Activated CD4-positive, alpha-beta T cell treated with anti-CD3 and anti-CD28 coated beads, Interleukin-2, amount 50 U/mL, for 24 hours (primary cell): ENCODE measurements at places on chromosomes 5 and 9.

DNA sequence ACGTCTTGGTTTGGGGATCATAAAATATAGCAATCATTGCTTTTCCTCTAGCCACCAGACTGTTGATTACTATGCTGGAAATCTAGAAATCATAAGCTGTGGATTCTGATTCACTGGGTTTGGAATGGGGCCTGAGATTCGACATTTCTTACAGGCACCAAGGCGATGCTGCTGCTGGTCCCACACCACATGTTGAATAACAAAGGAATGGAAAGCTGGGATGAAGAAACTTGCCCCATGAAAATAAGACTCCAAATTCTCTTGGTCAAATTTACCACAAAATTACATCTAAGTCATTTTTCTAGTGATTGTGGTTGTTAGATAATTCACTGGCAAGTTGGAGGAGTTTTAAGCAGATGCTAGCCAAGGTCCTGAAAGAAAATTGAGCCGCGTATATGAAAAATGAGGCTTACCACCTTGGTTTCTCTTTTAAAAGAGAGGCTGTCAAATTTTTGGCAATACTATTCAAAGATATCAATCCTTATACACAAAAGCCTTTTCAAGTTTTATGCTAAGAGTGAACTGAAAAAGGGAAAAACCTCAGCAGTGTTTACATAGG is 23.0 kb upstream of the MEIKIN start:
- DNase-seq: no peak

DNA sequence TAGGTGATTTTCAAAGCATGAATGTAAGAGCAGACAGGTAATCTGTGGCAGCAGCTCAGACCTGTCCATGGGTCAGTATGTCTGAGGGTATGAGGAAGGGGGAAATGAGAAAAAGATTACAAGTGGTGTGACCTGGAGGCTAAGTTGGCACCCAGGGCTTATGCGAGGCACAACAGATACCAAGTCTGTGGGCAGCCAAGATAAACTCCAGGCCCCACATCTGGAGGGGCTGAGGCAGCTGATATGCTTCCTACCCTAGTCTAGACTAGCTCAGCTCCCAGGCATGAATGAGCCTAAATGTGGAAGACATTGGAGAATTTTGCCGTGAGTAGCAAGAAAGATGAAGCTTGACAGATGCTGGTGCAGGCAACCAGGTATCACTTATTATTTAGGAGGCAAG is 151.7 kb downstream of the PIK3R1 start:
- no peak for DNase-seq

GRCh38 chr9:121765021-121765950 is 113.9 kb downstream of the DAB2IP start:
- no peak for DNase-seq

DNA sequence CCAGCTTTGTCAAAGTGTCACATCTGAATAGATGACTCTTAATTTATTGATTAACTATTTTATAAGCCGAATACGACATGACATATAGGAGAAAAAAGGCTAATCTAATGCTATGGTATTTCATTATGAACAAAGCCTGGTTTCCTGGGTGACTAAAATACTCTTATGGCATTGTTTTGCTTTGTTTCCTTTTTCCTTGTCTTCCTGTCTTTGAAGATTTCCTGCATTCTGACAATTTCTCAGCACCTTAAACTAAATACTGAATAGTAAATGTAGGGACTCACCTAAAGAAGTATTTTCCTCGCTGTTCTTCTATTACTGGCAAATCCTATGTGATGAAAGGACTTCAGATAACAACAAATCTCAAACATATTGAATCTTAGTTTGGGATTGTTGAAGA is 1284.5 kb downstream of the EFNA5 start:
- no peak for DNase-seq

- no peak for DNase-seq
These were observed 551 bp upstream of the CAAP1 start for GRCh38 chr9:26893030-26893676.

GRCh38 chr9:97384406-97385262 is 27.3 kb upstream of the TDRD7 start:
- no peak for DNase-seq

DNA sequence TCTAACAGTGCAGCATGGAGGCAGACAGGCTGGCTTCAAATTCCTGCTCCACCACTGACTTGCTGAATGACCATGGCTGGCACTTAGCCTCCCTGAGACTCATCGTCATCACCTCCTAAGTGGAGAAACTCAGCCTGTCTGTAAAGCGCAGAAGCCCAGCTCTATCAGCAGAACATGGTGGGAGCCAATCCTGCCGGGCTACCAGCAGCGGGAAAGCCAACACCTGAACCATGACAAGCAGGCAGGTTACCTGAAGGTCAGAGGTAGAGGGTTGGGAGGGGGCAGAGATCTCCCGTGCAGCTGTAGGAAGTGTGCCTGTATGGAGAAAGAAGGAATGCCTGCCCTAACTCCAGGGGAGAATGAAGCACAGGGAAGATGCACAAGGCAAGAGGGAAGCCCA is 72.6 kb upstream of the LRRTM2 start:
- no peak for DNase-seq

GRCh38 chr5:83472508-83473345 is 1.2 kb downstream of the VCAN start:
- no peak for DNase-seq

DNA sequence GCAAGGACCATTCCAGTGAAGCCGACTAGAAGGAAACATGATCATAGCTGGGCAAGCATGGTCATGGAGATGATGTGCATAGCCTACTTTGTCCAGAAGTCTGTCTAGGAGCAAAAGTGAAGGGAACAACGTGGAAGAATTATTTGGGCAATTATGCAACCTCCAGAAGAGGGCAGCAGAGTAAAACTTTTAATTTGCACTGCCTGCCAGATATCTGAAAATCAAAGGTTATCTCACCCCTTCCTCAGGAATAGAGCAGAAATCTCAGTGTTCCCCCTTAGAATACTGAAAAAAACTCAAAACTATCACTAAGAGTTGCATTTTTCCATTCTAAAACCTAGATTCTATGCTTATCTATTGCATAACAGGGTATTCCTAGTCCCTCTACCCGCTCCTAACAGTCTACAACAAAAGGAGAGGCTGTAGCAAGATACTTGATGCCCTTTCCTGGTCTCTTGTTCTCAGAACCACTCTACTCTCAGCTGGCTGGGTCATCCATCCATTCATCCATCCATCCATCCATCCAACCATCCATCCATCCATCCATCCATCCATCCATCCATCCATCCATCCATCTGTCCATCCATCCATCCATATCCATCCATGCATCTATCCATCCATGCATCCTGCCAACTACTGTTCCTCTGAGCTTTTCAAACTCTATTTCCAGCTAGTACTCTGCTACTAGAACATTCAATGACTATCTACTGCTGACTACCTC is 8.4 kb upstream of the SETD9 start:
- no peak for DNase-seq

DNA sequence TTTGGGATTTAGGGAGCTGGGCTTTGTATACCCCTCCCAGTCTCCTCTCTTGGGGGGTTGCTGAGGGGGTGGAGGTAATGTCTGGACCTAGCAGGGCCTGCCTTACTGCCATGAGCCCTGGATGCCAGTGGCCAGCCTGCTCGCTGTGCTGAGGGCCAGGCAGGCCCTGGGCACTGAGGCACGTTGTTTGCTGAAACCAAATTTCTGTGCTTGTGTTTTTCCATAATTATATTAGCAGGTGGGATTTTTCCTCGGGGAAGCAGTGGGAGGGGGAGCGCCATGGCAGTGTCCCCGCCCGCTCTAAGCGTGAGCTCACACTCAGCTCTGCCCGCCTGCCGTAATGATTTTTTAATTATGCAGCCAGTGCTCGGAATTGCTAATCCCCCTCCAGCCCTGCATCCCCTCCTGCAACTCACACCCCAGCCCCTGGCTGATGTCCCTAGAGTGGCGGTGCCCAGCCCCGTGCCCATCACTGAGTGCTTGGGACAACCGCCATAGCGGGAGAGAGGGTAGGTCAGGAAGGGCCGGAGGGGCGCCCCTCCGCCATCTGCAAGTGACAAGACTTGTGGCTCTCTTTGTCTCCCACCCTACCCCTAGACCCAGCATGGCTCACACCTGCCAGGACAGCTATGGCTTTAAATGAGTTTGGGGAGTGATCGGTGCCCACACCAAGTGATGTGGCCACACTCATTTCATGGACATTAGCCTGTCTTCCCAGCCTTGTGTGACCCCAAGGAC is 20.9 kb downstream of the CXXC5 start:
- DNase-seq: no peak

- no peak for DNase-seq
These were observed 583.6 kb downstream of the CCDC171 start for GRCh38 chr9:16136451-16136850.

DNA sequence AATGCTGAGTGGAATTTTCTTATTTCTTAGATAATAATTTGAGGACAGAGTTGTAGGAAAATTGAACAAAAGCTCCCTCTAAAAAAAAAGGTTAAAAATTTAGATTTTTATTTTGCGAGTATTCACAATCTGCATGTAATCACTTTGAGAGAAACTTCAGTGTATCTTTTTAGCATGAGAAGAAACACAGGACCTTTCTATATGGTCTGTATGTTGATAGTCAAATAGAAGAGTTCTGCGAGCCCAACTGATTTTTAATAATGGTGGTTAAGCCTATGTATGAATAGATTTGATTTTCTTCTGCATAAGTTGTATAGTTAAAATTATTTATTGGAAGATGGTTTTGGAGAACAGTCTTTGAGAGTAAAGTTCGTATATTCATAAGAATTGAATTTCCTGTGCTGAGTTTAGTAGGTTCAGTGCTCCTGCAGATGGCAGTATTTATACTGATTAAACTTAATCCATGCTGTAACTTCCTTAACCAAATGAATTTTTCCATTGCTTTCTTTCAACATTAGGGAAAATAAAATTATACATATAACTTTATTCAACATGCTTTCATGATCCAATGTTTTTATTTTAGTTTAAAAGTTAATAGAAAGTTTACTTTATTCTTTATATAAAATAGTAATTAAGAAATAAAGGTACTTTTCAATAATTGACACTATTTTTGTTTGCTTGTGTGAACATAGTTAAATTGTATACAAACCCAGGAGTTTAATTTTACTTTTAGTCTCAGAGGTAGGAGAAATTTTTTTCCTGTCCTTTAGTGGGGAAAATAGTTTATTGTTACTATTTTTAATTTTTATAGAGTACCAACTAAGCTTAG is 19.6 kb downstream of the TCERG1 start:
- no peak for DNase-seq

GRCh38 chr5:147415651-147416050 is 94.2 kb downstream of the DPYSL3 start:
- DNase-seq: no peak

GRCh38 chr9:124504530-124505005 is 2.6 kb downstream of the NR5A1 start:
- DNase-seq: no peak

DNA sequence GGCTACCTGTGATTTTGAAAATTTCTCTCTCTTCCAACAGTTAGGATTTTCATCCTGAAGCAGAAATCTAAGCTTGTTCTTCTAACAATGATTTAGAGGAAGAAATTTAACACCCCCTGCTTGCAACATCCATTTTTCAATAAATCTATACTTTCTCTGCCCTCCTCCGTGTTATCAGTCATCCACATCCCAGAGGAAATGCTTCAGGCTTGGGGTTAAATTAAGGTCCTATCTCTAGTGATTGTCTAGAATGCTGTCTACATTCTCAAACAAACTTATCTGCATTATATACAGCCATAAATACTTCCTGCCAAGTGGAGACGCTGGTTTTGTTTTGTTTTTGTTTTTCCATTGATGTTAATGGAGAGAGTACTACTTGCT is 371.0 kb downstream of the CSNK1G3 start:
- no peak for DNase-seq

GRCh38 chr9:14281876-14282275 is 32.1 kb downstream of the NFIB start:
- no peak for DNase-seq

- DNase-seq: no peak
These were observed 83.5 kb upstream of the MINAR2 start for GRCh38 chr5:129664336-129664937.

DNA sequence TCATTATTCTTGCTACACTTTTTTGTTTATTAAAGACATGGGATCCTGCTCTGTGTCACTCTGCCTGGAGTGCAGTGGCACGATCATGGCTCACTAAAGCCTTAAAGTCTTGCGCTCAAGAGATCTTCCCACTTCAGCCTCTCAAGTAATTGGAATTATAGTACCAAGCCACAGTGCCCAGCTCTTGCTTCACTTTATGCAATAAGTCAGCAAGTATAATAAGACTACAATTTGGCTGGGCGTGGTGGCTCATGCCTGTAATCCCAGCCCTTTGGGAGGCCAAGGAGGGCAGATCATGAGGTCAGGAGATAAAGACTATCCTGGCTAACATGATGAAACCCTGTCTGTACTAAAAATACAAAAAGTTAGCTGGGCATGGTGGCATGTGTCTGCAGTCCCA is 5.9 kb downstream of the C9orf153 start:
- no peak for DNase-seq

DNA sequence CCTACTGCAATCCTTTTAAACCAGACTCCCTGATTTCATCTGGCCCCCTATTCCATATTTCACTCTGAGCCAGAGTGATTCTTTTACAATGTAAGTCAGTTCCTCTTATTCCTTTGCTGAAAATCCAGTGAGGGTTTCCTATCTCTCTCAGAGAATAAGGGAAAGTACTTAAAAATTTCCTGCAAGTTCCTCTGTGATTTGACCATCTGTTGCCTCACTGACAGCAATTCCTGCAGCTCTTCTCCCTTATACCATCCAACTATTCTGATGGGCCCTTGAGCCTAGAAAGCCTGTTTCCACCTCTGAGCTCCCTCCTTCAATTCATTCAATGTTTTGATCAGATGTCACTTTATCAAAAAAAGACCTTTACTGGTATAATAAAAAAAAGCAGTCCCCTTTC is 317.1 kb upstream of the CCNH start:
- no peak for DNase-seq

- no peak for DNase-seq
These were observed 13.1 kb upstream of the IGFBPL1 start for GRCh38 chr9:38437193-38437823.

GRCh38 chr5:145506185-145506850 is 328.8 kb downstream of the PRELID2 start:
- no peak for DNase-seq

- DNase-seq: no peak
These were observed 665.1 kb upstream of the COX7C start for GRCh38 chr5:85952680-85953079.

GRCh38 chr5:160432196-160432595 is 10.5 kb downstream of the PTTG1 start:
- no peak for DNase-seq

DNA sequence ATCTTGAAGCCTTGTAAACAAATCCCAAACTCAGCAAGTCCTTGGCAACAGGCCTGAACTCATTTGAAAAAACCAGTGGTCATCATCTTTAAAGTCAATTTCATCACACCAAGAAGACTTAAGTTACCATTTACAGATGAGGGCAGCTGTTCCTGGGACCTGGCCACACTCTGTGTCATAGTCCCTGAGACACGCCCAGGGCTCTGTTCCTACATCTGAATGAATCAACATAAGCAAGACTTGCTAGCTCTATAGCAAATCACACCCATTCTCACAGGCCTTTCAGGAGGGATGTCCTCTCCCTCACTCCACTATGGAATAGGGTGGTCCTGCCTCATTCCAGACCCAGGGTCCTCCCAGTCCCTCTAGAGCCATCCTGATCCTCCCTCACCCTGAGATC is 142.8 kb downstream of the NSG2 start:
- no peak for DNase-seq
